NCI-H2107 (cell line): ENCODE measurements at places on chromosomes 5 and 9.

DNA sequence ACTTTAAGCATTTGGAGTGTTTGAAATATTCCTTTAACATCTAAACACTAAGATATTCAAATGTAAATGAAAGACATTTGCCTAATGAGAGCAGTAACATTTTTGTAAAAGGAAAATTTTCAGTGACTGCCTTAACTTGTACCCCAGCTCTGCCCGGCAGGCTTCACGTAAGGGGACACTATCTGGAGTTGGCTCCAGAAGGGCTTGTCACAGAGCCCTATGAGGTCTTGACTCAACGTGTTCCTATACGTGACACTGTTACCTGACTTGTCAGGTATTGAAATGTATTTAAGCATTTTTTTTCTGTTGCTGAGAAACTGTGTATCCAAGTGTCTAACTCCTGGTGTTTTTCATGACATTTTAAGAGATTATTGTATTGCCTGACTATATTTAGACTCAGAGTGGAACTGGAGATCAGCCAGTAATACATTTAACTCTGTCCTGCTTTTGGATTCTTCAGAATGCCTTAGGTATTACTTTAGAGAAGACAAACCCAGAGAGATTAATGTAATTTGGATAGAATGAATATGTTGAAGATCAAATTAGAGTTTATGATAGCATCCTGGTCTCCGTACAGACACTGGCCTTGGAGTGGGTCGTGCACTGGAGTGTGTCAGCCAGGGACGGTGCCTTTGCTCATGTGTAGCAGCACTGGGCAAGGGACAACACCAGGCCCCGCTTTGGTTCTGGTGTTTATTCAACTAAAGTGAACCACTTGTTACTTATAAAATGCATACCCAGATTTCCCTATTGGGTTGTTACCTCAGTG is 34.6 kb upstream of the PHF2 start:
- DNase-seq, result no peak

DNA sequence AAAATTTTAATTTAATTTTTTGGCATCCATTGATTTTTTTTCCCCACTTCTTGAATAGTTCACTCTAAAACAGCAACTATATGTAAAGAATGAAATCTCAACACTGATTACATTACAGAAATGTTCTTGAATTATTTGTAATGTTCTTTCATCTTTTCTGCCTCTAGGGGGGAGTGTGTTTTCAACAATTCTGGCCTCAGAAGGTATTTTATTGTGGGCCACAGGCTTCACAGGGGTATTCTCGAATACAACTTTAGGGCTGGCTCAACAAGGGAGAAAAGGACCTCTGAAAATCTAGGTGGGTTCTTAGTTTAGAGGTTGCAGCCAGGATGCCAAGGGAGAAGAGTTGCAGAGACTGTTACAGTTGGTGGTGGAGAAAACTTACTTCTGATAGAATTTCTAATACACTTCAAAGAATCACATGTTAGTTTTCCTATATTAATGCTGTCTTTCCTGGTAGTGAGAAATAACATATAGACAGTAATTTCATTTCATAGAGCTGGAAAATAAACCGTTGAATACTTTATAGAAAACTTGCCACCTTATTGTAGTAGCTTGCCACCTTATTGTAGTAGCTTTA is 3.6 kb upstream of the NPR3 start:
- no peak for DNase-seq

DNA sequence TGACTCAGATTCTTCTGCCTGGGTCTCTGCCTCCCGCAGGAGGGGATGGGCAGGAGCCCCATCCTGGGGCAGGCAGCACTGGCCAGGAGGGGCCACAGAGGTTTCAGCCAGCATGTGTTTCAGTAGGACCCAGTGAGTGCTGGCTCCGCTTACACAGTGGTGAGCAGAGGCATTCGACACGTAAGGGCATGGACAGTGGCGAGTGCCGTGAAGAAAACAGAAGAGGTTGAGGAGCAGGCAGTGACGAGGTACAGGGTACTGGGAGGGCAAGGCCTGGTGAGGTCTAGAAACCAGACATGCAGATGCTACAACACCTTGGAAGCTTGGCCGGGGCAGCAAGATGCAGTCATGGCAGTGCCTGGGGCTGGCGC is 41.5 kb downstream of the CACNA1B start:
- DNase-seq, result no peak

- DNase-seq, result no peak
Measured at GRCh38 chr5:100861148-100861547, 41.9 kb downstream of the ST8SIA4 start.

GRCh38 chr9:93122721-93123221 is 11.3 kb downstream of the NINJ1 start:
- no peak for DNase-seq

- DNase-seq, result no peak
Measured at GRCh38 chr9:131869348-131869747, 129.5 kb upstream of the RAPGEF1 start.

GRCh38 chr5:107474716-107475489 is 195.8 kb downstream of the EFNA5 start:
- no peak for DNase-seq

DNA sequence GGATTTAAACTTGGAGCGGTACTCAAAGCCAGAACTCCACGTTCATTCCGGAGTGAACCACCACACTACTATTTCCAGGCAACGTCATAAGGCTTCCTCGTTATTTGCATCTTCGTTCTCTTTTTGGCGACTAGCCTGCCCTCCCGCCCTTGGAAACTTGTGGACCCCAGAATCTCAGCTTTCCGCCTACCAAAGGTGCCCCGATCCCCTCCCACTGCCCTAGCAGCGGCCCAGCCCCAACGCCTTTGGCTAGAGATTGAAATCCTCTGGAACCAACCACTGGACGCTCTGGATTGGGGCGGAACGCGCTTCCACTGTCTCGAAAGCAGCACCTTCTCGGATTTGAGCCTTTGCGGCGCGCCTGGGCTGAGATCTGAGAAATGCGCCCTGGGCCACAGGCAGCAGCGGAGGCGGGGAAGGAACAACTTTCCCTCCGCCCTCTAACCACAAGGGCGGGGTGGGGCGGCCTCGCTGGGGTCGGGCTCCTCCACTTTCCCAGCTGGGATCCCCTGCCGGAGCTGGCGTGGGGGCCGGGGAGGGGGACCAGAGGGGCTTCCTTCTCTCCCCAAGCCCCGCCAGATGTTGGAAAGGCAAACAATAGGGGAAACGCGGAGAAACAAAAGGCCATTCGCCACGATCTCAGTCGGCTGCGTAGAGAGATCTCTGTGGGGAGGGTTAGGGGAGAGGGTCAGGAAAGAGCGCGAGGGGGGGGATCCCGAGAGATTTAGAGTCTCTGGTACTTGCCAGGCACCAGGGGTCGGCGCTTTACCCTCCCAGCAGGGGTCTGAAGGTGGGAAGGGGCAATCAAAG is 1.3 kb downstream of the MOB3B start:
- no peak for DNase-seq

DNA sequence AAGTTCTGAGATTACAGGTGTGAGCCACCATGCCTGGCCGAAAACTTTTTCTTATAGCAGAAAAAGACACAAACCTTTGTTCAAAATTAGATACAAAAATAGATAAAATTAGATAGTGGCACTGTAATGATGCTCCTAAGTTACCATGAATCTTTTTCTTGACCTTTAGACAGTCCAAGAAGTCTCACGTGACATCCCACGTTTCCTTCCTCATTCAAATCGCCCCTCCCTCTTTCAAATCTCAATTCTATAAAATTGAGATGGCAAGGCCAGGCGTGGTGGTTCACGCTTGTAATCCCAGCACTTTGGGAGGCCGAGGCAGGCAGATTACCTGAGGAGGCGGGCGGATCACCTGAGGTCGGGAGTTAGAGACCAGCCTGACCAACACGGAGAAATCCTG is 7.7 kb upstream of the ZCCHC10 start:
- DNase-seq, result no peak

- no peak for DNase-seq
Measured at GRCh38 chr9:102355982-102356381, 617.5 kb upstream of the GRIN3A start.

DNA sequence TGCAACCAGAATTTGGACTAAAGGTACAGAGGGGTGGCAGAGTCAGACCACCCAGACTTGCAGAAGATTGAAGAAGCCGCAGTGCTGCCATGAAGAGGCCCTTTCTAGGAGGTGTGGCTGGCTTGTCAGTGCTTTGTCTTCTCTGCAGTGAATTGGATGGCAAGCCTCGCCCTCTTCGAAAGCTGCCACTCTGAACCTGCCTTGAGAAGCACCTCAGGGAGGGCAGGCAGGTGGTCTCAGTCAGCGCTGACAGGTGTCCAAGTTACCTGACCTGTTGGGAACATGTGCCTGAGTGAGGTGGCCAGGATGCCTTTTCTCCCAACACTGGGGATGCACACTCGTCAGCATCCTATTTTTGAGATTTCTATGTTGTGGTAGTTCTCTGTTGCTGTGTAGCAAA is 6.2 kb downstream of the TENT4A start:
- DNase-seq, result no peak

GRCh38 chr5:1282131-1282992 is 12.5 kb downstream of the TERT start:
- no peak for DNase-seq

GRCh38 chr5:180059326-180059725 is 12.2 kb downstream of the RNF130 start:
- DNase-seq, result no peak

- DNase-seq, result peak; percentile 28
Measured at GRCh38 chr9:128733256-128733655, 9.3 kb upstream of the ZDHHC12 start.

GRCh38 chr5:103216137-103216536 is 42.4 kb upstream of the MACIR start:
- no peak for DNase-seq

- no peak for DNase-seq
Measured at GRCh38 chr5:23042226-23042625, 189.1 kb upstream of the CDH12 start.

DNA sequence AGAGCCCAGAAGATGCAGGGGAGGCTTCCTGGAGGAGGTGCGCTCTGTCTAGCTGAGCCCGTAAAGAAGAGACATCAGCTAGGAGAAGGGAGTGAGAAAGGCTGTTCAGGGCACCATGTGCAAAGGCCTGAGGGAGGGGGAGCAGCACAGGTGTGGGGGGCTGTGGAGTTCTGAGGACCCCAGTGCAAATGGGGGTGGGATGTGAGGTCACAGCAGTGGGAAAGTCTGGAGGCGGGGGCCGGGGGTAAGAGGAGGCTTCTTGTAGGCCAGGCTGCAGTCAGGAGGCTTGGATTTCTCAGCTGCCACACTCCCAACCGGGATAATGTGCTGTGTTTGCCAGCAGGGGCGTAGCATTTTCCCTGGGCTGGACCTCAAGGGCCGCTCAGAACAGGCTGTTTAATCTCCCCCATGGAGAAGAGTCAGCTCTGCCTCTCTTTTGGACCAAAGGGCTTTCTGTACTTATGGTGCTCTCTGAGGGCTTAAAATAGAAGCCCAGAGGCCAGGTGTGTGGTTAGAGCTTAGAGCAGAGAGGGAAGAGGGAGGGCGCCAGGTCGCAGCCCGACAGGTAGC is 5.7 kb downstream of the NEURL1B start:
- peak; percentile 14 for DNase-seq

GRCh38 chr9:18393340-18394130 is 80.4 kb upstream of the ADAMTSL1 start:
- DNase-seq, result peak; percentile 93

DNA sequence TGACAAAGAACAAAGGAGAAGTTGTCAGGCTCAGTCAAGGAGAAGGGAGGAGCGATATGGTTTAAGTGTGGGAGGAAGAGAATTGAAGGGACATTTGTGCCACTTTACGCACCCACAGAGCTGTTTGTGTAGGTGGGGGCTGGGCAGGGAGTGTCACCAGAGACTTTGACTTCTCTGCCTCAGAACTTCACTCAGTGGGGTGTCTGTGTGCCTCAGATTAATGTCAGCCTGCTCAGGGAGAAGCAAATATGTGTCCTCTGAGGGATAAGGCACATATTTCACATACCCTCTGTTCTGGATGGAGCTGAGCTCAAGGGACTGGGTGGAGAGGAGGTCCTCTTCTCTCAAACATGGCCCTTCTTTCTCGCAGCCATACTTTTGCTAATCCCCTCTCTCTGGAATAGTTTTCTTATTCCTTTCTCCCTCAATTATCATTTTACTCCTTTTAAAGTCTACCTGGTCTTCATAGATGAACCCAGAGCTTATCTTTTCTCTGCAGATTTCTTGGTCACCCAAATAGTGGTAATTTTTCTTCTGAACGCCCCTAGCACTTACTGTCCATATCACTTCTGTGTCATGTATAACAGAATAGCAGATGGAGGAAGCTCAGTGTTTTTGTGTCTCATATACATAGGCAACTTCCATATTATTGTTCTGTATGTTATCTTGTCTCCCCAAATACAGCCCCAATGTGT is 77.0 kb downstream of the IQGAP2 start:
- DNase-seq, result no peak

DNA sequence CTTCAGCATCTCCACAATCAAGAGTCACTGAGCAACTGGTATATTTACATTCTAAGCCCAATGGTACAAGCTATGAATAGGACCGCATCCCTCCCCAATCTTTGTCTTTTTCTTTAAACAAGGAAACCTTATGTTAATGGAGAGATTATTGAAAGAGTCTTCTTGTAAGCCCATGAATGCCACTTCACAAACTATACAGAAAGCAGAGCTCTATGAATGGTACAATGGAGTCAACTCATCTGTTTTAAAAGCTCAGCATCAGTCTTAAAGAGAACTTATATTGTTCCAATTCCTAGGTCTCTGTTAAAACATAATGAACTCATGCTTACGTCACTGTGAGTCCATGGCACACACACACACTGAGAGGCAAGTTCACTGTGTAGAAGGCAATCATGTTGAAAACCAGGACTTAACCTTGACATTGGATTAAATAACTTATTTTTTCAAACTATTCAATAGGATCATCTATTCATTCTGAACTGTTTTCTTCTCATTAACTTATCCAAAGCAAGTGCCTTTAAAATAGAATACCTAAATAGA is 4.5 kb downstream of the NREP start:
- DNase-seq, result no peak

- DNase-seq, result no peak
Measured at GRCh38 chr9:99720455-99721050, 101.1 kb upstream of the NR4A3 start.

- DNase-seq, result no peak
Measured at GRCh38 chr9:112248722-112249121, 73.6 kb upstream of the SUSD1 start.

- no peak for DNase-seq
Measured at GRCh38 chr9:99092643-99093491, 12.0 kb upstream of the TGFBR1 start.

- no peak for DNase-seq
Measured at GRCh38 chr9:69204849-69205248, 30.8 kb downstream of the TJP2 start.

GRCh38 chr5:141330299-141331080 is at the start of gene PCDHGA1:
Gene PCDHGA1 (plus strand): TSS chr5:141330514.
- no peak for DNase-seq

DNA sequence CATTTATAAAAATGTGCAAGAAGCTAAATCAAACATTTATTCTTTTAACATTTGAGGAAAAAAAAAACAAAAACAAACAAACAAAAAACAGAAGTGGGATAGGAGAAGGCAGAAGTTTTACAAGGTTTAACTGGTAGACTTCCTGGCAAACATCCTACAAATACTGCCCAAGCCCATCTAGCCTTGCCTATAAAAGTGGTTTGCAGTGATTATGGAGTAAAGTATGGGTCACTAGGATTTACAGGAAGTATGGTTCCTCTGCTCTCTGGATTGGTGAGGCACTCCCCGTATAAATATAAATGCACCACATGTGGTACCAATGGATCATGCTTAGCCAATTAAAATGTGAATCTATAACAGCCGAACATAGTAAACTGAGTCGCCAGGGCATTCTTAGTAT is 291.9 kb downstream of the EDIL3 start:
- no peak for DNase-seq

- peak; percentile 34 for DNase-seq
Measured at GRCh38 chr5:124649491-124650146, 96.8 kb downstream of the ZNF608 start.

- DNase-seq, result no peak
Measured at GRCh38 chr5:64180661-64181343, 15.2 kb downstream of the RNF180 start.
